ENCODE measurements at places on chromosomes 13 and 19.

- no peak for DNase-seq
Measured at GRCh38 chr13:32025730-32026129, 5.8 kb upstream of the FRY start.

DNA sequence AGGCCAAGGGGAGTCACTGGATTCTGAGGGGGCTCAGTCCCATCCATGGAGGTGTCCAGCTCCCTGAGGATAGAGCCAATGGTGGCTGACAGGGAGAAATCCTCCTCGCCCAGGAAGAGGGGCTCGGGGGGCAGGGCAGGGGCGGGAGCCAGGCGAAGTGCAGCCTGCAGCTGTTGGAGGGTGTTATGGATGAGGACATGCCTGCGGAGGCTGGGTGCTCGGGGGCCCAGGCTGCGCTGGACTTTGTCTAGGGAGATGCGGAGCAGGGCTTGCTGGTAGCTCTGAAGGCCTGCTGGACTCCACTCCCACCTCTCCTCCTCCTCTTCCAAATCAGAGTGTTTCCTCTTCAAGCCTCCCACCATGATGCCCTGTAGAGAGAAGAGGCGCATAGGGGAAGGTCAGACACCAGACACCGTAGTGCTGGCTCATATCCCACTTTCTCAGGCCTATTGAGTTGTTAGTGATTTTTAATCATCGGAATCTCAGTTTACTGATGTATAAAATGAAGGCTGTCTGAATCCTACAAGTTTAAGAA is 2.3 kb downstream of the SERTAD3 start:
- no peak for DNase-seq

GRCh38 chr13:38213314-38213713 is 136.3 kb upstream of the UFM1 start:
- DNase-seq: no peak

- DNase-seq: no peak
Measured at GRCh38 chr13:51364404-51365008, 25.0 kb downstream of the SERPINE3 start.

- DNase-seq: no peak
Measured at GRCh38 chr19:33441277-33441699, 67.8 kb downstream of the CEBPG start.

DNA sequence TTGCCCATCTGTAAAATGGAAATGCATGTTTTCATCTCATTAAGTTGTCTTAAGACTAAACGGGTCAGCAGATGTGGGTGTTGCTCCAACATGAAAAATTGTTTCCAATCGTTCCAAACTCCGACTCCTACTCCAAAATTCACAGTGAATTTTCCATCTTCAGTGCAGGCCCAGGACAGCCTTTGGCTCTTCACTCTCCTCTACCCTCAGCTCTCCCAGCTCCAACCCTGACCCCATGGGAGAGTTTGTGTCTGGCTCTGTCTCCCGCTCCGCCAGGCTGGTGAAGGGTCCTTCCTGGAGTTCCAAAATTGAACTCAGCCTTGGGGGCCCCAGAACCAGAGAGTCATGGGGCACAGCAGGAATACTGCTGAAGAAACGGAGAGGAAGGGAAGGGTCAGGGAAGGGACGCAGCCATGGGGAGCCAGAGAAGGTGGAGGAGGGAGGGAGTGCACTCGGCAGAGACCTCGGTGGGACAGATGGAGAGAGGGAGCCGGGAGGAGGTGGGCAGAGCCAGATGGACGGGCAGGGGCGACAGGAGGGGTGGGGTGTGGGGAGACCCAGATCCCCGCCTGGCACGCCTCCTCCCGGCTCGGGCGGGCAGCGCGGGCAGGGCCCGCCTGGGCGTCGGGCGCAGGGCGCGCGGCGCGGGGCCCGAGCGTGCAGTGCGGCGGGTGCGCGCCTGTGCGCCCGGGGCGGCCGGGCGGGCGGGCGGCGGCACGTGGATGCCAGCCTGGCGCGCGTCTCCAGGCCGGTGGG is 45.6 kb downstream of the CELF5 start:
- DNase-seq: no peak

GRCh38 chr13:37715606-37716015 is 117.0 kb upstream of the POSTN start:
- DNase-seq: no peak

DNA sequence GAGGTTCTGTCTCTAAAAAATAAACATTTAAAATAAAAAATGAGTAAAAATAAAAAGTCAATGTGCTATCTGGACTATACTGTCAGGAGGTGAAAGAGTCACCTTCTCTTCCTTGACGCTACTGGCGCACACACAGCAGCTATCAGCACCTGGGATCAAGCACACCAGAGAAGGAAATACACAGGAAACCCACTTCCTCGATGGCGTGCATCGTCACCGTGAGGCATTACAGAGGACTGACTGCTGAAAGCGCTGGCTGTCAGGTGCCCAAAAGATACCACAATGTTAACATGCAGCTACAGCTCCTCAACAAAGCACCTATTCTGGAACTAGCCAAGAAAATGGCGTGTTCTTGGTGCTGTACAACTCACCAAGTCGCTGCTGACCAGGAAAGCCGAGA is 6.1 kb downstream of the SLC35E1 start:
- DNase-seq: no peak

- DNase-seq: no peak
Measured at GRCh38 chr13:95652244-95652764, 7.8 kb upstream of the DZIP1 start.

DNA sequence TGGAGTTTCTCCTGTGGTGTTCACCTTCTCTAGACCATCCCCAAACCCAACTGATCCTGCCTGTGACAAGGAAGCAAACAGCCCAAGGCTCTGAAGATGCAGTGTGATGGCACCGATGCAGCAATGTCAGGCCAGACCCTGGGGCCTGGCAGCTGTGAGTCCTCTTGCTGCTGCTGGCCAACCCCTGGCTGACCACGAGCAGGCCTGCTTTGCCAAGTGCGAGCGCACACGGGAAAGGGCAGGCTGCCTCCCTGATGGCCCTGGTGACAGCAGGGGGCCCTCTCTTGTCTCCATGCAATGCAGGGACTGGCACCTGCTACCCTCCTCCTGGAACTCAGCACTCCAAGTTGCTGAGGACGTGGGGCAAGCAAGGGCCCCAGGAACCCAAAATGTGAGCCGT is 5.4 kb upstream of the VSTM2B start:
- DNase-seq: no peak

DNA sequence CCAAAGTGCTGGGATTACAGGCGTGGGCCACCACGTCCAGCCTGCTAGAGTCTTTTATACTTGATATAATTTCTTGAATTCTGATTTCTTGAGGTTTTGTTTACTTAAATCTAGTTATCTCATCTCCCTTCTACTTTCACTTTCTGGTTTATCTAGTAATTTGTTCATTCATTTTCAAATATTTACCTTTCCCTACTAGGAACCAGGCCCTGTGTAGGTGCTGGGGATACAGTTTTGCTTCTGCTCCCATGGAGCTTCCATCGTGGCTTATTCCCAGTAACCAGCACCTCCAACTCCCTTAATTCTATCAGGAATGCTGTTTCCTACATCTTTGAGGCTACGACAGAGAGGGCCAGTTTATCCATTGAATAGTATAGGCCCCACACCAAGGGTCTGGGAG is 24.1 kb upstream of the TRIM13 start:
- no peak for DNase-seq

- no peak for DNase-seq
Measured at GRCh38 chr13:30802501-30802900, 67.2 kb downstream of the ALOX5AP start.

- no peak for DNase-seq
Measured at GRCh38 chr19:13463296-13463695, 43.0 kb downstream of the CACNA1A start.

DNA sequence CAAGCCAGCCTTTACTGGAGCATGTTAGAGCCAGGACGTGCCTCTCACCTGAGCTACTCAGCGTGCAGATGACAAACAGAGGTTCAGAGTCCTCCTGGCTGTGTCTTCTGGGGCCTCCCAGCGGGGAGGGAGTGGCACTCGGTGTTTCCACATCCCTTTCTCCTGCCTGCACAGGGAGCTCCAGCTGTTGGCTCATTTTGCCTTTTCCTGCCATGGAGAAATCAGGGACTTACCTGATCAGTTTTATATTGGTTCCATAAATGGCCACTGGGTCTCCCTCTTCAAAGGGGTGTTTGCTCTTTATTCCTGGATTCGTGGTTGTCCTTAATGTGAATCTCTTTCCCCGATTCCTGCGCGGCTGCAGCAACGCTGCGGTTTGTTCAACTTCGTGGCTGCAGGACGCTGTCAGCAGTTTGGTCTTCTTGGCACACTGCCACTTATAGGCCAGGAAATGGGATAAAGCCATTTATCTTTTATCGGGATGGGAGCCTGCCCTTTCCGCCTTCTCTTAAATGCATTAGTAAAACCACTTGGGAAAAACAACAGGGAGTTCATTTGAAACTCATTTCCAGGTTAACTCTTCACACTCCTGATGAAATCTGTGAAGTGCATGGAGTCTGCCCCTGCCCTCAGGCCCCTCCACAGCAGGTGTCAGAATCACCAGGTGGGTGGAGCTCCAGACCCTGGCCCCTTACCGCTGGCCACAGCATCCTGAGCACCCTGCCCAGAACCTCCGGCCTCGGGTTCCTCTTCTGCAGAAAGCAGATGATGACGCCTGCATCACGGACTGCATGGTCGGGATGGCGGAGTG is 39.8 kb upstream of the MCF2L start:
- no peak for DNase-seq

GRCh38 chr19:9309974-9310446 is 372 bp upstream of the ZNF699 start:
- peak; percentile 82 for DNase-seq

DNA sequence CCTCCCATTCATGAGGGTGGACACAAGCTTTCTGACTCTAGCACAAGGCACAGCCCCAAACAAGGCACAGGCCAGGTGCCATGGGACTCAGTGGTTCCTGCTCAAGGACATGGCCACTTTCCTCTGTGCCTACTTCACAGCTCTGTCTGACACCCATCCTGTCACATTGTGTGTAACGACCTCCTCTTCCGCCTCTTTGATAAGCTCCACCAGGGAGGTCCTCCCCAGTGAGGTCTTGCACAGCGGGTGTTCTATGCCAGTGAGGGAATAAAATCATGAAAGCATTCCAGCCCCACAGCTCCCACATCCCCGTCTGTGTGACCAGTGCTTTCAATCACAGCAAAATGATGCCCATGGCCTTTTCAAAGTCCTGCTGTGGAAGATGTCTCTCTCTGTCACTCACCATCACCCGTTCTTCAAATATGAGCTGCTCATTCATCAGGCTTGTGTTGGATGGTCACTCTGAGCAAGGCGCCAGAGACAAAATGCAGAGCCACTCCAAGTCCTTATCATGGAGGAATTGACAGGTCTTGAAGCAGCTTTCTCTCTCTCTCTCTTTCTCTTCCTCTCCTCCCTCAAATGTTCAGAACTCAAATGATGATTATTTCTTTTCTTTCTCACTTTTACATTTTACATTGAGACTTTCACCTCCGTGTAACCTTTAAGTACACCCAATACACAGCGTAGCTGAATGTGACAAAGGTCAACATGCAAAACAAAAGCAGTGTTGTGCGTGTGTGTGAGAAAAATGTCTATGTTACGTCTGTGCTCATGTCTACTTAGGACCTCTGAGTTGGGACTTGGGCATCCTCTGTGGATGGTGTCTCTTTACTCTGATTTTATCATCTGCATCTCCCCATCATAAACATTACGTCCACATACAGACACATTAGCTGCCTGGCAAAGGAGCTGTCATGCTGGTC is 8.0 kb upstream of the SPATA13 start:
- no peak for DNase-seq

GRCh38 chr13:36370108-36370429 is 23.9 kb upstream of the SPART start:
- no peak for DNase-seq

GRCh38 chr13:65985612-65986011 is 1244.5 kb downstream of the PCDH9 start:
- no peak for DNase-seq

GRCh38 chr19:46967578-46968032 is 52.0 kb upstream of the NPAS1 start:
- no peak for DNase-seq

- no peak for DNase-seq
Measured at GRCh38 chr19:676007-676338, 219 bp upstream of the FSTL3 start.

GRCh38 chr13:29810145-29810742 is 40.2 kb downstream of the UBL3 start:
- no peak for DNase-seq

DNA sequence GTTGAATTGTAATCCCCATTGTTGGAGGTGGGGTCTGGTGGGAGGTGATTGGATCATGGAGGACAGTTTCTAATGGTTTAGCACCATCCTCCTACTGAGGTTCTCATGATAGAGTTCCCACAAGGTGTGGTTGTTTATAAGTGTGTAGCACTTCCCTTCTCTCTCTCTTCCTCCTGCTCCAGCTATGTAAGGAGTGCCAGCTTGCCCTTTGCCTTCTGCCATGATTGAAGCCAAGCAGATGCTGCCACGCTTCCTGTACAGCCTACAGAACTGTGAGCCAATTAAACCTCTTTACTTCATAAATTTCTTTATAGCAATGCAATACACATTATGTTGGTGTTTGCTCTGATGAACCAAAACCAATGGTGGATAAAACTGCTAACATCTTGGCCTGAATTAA is 238.2 kb downstream of the EFNB2 start:
- DNase-seq: no peak

- no peak for DNase-seq
Measured at GRCh38 chr13:36806102-36806501, 12.9 kb upstream of the RFXAP start.

DNA sequence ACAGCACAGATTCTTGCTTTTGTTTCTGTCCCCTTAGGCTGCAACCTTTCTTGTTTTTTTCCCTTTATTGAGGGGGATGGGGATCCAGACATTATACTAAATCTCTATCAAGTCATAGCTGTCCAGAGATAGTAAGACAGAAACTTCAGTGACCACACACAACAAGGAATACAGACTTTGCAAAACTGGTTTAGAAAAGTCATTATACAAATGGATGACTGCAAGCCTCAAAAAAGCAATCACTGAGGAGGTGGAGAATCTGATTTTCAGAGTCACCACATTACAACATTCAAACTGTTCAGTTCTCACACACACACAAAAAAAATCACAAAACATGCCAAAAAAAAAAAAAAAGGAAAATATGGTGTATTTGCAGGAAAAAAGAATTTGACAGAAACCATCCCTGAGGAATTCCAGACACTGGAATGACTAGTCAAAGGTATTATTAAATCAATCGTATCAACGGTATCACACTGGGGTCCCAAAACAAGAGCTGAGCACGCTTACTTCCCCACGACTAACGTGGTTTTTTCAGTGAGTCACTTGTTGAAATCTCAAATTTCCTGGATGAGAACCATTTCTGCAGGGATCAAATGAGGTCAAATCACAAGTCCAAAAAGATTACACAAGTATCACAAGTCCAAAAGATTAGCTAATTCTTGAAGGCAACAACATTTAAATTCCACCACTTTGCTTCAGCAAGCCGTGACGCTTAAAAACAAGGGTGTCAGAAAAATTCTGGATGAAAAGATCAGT is 41.2 kb downstream of the USP12 start:
- no peak for DNase-seq

DNA sequence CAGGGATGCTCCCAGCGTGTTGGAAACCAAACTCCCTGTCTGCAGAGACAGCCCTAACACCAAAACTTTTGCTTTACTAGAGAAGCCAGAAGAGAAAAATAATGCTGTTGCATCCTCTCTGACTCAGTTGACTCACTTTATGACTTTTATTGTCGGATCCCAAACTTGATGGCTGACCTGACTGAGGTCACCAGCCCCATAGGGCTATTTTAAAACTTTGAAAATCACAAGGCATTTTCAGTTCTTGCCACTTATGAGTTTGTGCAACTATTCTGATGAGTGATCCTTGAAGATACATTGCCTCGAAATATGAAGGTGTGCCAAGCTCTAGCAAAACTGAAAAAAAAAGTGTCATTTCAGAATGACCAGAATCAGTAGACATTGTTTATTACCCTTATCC is 320.2 kb downstream of the DLEU7 start:
- no peak for DNase-seq

- no peak for DNase-seq
Measured at GRCh38 chr19:23071147-23071511, 45.7 kb upstream of the ZNF730 start.

Measured in mesothelial cell of epicardium (in vitro differentiated cells).